ENCODE measurements at places on chromosomes 3 and 15.

DNA sequence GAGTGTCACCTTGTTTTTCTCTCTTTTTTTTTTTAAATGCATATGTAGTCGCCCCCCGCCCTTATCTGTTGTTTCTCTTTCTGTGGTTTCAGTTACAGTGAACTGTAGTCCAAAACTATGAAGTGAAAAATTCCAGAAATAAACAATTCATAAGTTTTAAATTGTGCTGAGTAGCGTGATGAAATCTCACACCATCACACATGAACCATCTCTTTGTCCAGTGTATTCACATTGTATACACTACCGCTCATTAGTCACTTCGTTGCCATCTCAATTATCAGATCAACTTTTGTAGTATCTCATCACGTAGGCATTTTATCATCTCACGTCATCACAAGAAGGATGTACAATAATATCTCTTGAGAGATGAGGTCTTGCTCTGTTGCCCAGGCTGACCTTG lies 62.5 kb upstream of the MLF1 start:
- DNase-seq: no peak

DNA sequence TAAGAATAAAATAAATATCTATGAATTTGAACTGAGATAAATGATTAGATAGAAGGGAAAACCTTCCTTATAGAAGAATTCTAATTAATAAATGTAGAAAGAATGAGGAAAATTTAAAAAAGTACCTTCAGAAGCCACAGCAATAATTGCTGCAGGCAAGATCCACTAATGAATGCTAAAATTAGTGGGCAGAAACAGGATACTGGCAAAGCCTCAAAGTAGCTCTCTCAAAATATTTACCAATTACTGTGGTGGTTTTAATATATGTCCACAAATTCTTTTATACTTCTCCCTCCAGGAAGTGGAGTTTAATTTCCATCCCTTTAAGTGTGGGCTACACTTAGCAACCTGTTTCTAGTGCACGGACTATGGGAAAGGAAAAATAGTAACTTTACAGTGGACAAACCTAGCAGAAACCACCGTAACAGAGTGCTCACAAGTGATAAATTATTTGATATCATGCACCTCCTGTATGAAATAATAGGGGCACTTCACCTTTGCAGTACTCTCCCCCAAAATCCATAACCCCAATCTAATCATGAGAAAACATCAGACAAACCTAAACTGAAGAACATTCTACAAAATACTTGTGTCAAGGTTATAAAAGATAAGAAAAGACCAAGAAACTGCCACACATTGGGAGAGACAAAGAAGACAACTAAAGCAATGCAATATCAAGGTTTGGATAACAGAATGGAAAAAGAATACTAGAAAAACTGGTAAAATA lies 6.8 kb downstream of the PEAK1 start:
- DNase-seq: no peak

DNA sequence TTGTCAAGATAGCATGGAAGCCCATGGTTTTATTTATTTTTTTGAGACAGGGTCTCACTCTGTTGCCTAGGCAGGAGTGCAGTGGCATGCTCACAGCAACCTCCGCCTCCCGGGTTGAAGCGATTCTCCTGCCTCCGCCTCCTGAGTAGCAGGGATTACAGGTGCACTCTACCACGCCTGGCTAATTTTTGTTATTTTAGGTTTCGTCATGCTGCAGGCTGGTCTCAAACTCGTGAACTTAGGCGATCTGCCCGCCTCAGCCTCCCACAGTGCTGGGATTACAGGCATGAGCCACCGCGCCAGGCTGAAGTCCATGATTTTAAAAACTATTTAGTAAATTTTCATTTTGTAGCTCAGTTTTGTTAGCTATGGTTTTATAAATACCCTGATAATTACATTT lies 2.7 kb upstream of the ACTR8 start:
- no peak for DNase-seq

- no peak for DNase-seq
Measured at GRCh38 chr15:75468913-75469598, 17.6 kb upstream of the SIN3A start.

DNA sequence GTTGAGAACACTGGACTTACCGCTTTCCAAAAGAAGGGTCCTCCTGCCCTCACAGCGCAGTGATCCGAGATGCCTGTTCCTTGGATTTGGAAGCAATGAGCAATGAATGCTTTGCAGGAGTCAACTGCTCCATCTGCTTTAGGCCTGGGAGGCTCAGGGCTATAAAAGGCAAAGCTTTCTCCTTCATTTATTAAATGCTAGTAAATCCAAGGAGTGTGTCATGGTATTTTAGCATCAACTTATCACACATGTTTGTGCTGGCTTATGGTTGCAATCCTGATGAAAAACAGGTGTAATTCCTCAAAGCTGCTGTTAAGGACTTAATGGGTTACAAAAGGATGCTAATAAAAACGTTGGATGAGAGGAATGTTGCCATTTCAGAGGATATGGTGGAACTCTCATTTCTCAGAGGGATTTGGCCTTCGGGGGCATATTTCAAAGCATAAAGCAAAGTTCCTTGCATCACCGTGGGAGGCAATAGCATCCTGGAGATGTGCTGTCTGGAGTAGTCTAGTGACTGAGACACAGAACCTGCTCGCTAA lies 158.5 kb upstream of the TPM1 start:
- no peak for DNase-seq

- DNase-seq: no peak
Measured at GRCh38 chr3:18062657-18063025, 320.2 kb upstream of the TBC1D5 start.

DNA sequence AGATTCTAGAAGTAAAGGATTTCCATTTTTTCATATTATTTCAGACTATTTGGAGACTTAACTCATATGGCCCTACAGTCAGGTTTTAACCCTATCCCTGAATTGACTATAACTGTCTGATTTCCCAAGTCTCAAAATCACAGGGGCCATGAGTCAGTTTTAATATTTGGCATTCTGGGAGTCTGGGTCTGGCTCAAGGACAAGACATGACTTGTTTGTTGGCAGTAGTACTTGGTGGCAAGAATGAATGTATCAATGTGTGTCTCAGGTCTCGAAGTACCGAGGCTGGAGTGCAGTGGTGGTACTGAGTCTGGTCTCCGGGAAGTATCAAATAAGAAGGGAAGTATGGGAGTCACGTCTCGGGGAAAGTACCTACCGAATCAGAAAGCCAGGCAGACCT lies 10.8 kb downstream of the UMPS start:
- no peak for DNase-seq

DNA sequence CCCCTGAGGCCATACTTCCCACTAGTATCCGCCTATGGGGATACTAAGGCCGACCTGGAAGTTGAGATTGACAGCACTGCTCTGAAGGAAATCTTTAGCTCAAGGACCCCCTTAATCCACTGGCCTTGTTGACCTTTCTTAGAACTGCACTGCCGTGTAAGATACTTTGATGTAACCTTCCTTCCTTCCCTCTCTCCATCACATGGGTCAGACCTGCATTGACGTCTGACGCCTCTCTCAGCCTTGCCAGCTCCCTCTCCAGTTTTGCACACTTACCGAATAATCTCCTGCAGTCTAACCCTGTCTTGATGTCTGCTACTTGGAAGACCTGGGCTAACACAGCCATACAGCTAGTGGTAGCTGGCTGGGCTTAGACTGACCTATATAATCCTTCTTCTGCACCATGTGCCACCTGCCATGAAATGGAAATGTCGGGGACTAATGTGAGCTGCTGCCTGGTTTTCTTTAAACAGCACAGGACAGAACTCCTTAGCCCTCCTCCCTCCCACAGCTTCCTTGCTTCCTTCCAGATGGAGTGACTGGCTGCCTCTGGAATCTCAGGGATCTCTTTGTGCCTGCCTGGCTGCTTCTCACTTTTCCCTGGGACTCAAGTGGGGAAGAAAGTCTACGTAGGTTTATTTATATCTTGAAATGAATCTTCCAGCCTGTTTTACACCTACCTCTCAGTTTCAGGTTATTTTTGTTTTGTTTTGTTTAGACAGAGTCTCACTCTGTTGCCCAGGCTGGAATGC lies 39.2 kb upstream of the HERC1 start:
- DNase-seq: no peak

DNA sequence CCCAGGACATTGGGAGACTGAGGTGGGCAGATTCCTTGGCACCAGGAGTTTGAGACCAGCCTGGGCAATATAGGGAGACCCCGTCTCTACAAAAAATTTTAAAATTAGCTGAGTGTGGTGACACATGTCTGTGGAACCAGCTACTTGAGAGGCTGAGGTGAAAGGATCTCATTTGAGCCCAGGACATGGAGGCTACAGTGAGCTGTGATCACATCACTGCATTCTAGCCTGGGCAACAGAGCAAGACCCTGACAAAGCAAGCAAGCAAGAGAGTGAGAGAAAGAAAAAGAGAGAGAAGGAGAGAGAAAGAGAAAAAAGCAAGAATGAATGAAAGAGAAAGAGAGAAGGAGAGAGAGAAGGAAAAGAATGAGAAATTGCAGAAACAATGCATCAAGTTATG lies 52.1 kb upstream of the CSPG5 start:
- no peak for DNase-seq

- no peak for DNase-seq
Measured at GRCh38 chr15:73851689-73852088, 21.7 kb upstream of the TBC1D21 start.

Measured in coronary artery (tissue), 2 donors.